ENCODE measurements at places on chromosomes 16 and 17.
A peak's percentile ranks its signal among the peaks of the same experiment; 100 is the strongest.

GRCh38 chr17:21464611-21465021, 88.5 kb downstream of the KCNJ12 start:
- no peak for DNase-seq

GRCh38 chr16:11796227-11797165, 562 bp downstream of the ZC3H7A start:
- peak; percentile 14 for DNase-seq

GRCh38 chr17:65783845-65784334, 222.4 kb upstream of the AXIN2 start:
- DNase-seq = no peak

DNA sequence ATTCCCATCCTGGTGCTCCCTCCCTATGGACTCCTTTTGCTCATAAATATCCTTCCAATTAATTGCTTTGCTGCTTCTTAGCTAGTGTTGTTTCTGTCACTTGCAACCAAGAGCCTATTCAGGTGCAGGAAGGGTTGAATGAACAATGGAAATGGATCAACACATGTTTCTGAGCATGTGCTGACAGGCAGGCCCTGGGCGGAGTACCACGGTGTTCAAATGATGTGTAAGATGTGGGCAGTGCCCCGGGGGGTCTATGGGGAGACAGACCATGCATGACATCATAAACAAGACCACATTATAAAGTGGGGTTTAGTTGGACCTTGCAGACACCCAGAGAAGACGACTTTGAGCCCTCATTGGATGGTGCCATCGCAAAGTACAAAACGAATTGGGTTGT, 48.4 kb upstream of the MEOX1 start:
- no peak for DNase-seq

GRCh38 chr16:23407436-23408127, 45.4 kb downstream of the COG7 start:
- DNase-seq = no peak

DNA sequence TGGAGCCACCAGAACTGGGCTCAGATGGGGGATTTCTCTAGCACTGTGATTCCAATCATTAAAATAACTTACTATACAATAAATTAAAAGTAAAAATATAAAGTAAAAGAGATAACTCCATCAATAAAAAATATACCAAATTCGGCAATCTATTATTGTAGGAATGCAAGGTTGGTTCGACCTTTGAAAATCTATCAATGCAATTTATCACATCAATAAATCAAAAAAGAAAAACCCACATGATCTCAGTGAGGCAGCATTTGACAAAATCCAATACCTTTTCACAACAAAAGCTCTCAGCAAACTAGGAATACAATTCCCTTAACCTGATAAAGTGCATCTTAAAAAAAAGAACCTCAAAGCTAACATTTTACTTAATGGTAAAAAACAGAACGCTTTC, 17.0 kb downstream of the RAB40B start:
- no peak for DNase-seq

DNA sequence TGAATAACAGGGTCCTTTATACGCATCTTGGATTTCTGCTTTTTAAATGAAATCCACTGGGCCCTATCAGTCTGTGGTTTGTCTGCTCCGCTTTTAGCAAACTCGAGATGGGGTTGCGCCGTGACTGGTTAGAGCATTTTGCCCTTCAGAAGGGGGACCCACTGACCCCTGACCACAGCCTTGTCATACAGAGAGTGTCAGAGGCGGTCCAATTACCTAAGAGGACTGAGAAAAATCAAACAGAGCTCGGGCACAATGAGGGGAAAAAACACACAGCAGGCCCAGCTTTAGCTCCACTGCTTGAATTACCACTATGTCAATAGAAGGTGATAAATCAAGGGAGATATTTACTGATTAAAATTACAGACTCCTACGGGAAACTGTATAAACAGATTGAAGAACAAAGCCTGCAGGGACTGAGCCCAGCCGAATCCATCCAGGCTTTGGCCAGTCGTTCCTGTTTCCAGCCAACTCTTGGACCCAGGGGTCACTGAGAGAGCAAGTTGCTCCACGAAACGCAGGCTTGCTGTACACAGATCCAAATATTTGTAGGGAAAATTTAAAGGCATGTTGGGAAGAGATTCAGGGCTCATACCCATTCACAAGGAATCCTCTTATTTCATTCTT, 131.9 kb upstream of the ZFHX3 start:
- DNase-seq = no peak

GRCh38 chr17:64992325-64992802, 64.2 kb downstream of the GNA13 start:
- no peak for DNase-seq

- no peak for DNase-seq
Measured at GRCh38 chr16:49750341-49751000, 105.4 kb downstream of the ZNF423 start.

DNA sequence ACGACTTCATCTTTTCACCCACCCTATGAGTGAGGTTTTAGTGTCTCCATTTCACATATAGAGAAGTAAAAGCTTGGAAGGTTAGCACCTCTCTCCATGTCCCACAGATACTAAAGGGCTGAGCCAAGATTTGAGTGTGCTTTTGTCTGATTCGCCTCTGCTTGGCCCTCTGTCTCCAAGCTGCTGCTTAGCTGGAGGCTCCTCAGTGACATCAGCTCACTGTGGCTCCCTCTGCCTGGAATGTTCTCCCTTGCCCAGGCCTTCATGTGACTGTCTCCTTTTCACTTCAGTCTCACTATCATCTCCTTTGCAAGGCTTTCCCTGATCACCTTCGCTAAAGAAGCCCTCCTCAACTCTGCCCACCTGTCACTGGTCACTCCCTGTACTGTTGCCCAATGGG, 84.5 kb upstream of the HSBP1 start:
- no peak for DNase-seq

DNA sequence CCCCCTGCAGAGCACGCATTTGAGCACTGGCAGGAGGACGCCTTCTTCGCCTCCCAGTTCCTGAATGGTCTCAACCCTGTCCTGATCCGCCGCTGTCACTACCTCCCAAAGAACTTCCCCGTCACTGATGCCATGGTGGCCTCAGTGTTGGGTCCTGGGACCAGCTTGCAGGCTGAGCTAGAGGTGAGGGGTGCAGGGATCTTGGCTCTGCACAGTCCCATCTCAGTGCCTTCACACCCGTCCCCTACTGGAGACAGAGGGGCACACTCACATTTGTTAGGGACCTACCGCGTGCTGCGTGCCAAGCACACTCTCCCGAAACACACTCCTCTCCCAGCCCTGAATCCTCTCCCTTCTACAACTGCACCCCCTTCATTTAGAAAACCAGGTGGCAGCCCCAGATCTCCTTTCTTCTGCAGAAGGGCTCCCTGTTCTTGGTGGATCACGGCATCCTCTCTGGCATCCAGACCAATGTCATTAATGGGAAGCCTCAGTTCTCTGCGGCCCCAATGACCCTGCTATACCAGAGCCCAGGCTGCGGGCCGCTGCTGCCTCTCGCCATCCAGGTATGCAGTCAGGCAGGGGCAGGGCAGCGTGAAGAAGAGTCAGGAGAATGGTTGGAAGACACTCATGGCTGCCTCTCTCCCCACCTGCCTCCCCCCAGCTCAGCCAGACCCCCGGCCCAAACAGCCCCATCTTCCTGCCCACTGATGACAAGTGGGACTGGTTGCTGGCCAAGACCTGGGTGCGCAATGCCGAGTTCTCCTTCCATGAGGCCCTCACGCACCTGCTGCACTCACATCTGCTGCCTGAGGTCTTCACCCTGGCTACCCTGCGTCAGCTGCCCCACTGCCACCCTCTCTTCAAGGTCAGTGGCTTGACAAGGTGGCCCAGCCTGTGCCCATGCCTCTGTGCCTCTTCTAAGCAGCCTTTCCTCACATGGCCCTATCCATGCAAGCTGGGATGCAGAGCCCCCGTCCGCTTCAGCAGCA, 6.3 kb downstream of the ALOX15B start:
- DNase-seq = no peak

DNA sequence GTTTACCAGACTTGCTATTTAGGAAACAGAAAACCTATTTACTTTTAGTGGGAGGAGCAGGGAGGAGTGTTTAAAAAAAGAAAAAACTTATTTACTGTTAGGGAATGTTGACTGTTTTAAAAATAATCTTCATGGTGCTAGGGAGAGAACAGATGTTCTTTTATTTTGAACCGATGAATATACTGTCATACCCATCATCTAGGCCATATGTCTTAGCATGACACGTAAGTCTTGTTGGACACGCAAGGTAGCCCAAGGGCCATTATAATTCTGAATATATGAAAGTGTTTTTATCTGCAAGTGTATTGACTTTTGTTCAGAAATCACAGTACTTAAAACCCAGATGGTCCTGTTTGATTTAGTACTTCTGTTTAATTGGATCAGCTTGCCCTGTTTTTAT, 11.6 kb downstream of the WIPF2 start:
- no peak for DNase-seq

GRCh38 chr17:74452033-74452840, 14.2 kb upstream of the CD300A start:
- no peak for DNase-seq

DNA sequence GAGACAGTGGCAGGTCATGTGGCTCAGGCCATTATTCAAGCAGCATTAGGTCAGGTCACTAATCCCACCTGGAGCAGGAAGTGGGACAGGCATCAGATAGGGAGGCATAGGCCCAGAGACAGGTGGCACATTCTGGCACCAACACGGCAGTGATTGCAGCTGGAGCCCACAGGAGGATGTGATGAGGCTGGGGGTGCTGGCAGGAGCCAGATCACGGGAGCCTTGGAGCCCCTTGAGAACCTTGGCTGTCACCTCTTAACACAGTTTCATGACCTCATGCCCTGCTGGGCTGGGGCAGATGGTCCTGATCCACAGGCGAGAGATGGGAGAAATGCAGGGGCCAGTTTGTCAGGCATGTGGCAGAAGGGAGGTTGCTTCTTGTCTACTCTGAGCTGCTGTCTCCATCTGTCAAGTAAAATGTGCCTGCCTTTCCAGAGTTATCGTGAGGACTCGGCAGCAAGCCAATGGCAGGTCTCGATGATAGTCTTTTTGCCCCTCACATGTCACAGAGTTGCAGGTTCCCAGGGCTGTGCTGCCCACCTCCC, 109.6 kb downstream of the CLEC16A start:
- DNase-seq = no peak

GRCh38 chr16:50800074-50800473, 58.2 kb downstream of the CYLD start:
- DNase-seq = no peak

DNA sequence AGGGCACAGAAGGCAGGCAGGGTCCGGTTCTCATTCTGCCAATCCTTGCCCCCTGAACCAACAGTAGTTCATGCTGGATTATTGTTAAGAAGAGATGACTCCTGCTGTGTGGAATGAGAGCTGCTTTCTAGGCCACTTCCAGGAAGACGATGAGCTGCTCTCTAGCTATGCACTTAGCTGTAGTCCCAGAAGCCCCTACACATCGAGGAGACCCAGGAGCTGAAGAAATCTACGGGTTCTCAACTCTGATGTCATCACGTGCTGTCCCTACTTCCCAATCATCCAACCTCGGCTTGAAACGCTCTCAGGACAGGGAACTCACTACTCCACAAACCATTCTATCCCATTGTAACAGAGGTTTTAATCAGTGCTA, 29.0 kb upstream of the EMP2 start:
- no peak for DNase-seq

GRCh38 chr17:61253362-61253761, 146.3 kb upstream of the TBX2 start:
- no peak for DNase-seq

Data from CD4-positive, alpha-beta T cell treated with Interleukin-2 at 100 ng/mL for 4 hours (primary cell).